ENCODE measurements at places on chromosomes 12 and 14.

DNA sequence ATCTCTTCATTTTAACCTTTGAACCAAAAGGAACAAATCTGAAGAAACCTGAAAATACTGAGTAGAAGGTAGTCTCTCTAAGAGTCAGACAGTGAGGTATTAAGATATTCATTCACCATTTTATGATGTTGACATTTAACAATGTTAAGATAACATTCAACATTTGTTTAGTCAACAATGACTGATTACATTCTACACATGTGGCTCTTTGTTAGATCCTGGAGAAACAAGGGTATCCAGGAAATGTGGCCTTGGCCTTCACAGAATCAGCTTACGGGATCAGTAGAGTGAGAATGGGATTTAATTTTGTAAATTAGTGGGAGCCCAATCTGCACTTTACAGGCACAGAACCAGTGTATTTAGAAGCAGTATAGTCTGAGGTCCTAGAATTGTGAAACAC is 355.5 kb downstream of the KCNH5 start:
- DNase-seq = no peak

DNA sequence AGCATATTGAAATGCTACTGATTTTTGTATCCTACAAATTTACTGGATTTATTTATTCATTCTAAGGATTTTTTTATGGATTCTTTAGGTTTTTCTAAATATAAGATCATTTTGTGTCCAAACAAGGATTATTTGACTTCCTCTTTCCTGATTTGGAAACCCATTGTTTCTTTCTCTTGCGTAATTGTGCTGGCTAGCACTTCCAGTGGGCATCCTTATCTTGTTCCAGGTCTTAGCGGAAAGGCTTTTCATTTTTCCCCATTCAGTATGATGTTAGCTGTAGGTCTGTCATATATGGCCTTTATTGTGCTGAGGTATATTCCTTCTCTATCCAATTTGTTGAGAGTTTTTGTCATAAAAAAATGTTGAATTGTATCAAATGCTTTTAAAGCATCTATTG is 57.2 kb upstream of the RHOJ start:
- DNase-seq = no peak

DNA sequence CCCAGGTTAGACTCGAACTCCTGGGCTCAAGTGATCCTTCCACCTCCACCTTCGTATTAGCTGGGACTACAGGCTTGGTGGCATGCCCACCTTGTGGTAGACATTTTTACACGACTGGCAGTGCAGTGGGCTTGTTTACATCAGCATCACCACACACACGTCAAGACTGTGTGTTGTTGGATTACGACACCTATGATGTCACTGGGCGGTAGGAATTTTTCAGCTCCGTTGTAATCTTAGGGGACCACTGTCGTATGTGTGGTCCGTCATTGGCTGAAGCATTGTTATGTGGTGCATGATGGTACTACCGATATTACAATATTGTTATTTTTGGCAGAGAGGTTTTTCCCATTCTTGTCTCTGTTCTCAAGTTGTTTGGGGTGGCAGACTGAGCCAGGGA is 50.7 kb downstream of the TSPAN9 start:
- no peak for DNase-seq

- no peak for DNase-seq
Measured at GRCh38 chr14:49947506-49947905, 54.6 kb downstream of the ARF6 start.

DNA sequence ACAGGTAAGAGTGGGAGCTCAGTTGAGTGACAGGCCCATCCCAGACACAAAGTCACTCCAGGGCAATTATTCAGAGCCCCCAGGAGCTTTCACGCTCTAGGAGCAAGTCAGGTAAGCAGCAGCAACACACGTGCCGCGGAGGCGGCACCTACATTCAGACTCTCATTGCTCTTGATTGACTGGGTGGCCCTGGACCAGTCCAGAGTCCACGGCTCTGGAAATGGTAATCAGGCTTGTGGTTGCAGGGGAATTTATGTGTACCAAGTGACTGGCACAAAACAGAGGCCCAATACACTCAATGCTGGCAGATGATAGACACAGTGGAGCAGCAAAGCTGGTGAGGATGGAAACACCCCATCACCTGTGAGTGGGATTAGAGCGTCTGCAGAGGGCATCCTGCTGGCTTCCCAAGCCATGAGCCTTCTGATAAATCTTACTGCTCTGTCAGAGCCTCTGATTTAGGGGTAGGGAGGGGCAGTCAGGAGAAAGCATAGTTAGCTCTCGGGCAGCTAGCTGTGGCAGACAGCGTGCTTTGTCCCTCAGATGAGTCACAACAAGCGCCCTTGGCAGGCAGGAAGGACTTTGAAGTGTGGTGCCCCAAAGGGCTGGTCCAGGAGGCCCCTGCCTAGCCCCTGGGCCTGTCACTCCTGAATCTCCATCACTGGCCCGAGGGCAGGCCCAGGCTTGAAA is 344.7 kb downstream of the CACNA1C start:
- DNase-seq = no peak

GRCh38 chr14:49598189-49598484 is 603 bp upstream of the LRR1 start:
- DNase-seq = no peak

GRCh38 chr12:128790221-128790620 is 33.5 kb downstream of the SLC15A4 start:
- no peak for DNase-seq

- peak; percentile 14 for DNase-seq
Measured at GRCh38 chr12:20477672-20478071, 109.3 kb downstream of the PDE3A start.

GRCh38 chr12:25935355-25936144 is 22.9 kb upstream of the RASSF8 start:
- no peak for DNase-seq

DNA sequence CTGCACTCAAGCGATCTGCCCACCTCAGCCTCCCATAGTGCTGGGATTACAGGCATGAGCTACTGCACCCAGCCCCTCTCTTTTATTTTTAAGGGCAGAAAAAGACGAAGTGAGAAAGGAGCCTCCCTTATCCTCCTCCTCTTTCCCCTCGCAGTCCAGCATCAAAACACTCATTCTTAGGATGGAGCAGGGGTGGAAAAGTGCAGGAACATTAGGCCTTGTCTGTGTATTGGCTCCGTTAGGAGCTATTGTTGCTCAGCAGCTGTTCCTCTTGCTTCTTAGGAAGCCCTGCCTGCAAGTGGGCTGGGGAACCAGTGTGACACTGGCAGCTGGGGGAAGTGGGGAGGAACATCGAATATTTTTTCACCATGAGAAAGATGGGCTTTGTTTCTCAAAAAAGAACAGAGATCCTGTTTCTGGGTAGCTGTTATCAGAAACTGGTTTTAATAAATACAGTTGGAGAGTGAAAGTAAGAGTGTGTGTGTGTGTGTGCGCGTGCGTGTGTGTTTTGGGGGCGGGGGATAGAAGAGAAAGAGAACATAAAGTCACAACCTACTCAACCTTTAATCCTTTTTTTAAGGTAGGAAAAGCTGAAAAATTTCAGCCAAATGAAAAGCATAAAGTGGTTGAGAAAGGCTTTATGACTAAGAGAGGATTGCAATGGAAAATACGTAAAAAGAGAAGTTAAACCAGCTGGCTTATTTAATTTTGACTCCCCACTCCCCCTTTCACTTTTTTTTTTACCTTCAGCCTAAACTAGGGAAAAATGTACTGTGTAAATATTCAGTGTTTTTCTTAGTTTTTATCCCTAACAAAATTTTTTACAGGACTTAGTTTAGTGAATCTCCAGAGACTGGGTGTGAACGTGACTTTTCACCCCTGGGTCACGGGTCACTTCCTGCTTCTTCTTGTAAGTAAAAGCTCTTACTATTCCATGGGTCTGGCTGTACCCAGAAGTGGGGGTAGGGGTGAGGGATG is 197.2 kb upstream of the PLEKHG7 start:
- DNase-seq = peak; percentile 19

- peak; percentile 91 for DNase-seq
Measured at GRCh38 chr12:44835641-44836379, 40.3 kb downstream of the NELL2 start.

DNA sequence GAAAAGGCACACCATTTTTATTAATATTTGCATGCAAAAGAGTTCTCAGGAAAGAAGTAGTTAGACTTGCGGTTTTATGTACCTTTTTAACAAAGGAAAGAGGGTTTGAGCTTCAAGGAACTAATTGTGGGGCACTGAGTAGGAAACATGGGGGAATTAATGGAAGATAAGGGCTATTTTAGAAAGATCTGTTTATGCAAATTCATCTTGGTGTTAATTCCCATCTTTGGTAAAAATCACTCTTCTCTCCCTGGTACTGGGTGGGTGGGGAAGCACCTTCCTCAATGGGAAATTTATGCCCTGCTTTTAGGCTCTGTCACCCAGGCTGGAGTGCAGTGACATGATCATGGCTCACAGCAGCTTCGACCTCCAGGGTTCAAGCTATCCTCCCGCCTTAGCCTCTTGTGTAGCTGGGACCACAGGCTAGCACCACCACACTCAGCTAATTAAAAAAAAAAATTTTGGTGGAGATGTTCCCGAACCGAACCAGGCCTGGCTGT is 30.1 kb upstream of the RESF1 start:
- DNase-seq = no peak

GRCh38 chr12:51591016-51591901 is at the start of gene SCN8A:
TSS of gene SCN8A (plus strand) at chr12:51591233. CDS start at chr12:51662818, 71,585 bp downstream.
- DNase-seq = peak; percentile 60

GRCh38 chr14:80585506-80585835 is 356.1 kb downstream of the CEP128 start:
- no peak for DNase-seq

- no peak for DNase-seq
Measured at GRCh38 chr14:24974591-24975374, 75.2 kb downstream of the STXBP6 start.

GRCh38 chr14:59020382-59020781 is 168.1 kb upstream of the DAAM1 start:
- no peak for DNase-seq

DNA sequence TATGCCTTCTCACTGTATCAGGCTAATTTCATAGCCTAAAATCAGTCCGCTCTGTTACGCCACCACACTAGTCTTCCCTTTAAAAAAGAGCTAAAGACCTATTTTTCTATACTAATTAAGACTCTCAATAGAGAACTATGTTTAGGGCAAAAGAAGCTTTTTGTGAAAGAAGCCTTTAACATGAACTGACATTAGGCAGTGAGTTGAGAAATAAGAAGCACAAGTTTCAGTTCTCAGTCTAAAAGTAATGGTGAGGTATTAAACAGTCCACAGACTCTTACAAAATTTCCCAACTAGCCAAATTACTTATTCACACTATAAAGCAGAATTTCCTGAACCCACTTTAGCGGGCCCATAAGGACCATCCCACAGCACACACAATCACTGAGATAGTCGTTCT is 93.7 kb downstream of the SOX5 start:
- no peak for DNase-seq

GRCh38 chr12:26149968-26150500 is 25.2 kb upstream of the BHLHE41 start:
- no peak for DNase-seq

DNA sequence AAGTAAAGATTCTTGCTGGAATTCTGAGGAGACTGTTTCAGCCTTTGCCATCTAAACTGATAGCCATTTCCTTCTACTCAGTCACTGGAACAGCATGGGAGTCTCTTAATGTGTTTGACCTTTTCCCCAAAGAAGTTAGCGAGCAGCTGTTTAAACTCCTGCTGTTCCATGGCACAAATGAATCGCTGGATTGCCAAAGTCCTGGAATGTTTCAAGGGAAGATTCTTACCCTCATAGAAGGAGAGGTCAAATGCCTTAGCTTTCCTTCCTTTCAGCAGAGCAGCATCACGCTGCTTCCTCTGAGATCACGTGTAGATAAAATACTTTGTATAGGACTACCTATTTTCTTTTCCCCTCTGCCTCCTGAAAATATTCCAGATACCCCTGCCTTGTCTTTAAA is 10.5 kb upstream of the NR2C1 start:
- DNase-seq = no peak

GRCh38 chr12:89490922-89491321 is 33.7 kb downstream of the GALNT4 start:
- DNase-seq = no peak

DNA sequence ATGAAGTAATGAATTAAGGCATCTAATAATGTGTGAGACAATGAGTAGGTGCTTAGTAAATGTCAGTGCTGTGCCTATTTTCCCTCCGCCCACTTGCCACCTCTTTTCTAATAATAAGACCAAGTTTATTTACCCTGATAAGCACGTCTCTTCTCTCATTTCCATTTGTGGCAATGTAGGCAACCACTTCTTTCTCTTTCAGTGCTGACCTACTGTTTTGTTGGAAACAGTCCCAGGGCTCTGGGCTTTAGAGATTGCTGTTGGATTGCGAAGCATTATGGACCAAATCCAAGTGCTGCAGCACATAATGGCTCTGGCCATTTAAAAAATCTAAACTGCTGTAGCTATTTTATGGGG is 141.3 kb upstream of the PLEKHG7 start:
- no peak for DNase-seq

DNA sequence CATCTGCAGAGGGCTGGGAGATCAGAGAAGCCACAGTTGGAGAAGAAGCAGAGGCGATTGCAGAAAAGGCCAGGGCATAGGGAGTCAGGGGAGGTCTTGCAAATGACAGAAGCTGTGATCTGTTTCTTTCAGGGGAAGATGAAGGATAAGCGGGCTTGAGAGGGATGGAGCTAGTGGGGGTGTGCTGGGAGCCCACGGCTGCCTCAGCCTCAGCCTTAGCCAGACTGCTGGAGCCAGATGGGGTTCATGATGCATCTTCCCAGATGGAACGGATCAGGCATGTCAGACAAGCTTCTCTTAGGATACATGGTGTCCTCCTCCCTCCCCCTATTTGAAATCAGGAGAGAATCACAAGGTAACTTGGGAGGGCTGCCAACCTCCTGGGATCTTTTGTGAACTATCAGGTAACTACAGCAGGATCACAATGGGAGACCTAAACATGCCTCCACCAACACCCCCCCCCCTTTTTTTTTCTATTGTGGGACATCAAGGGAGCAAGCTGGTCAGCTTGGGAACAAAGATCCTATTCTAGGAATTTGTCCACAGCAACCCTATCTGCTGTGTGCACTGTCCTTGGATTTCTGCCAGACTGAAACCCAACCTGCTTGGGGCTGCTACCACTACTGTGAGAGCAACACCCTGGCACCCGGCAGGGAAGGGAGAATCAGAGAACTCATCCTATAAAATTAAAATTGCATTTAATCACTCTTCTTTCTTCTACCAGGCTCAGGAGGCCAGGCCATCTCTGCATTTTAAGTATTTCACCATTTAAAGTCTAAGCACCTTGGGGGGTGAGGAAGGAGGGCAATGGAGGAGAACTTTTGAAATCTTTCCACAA is 10.7 kb upstream of the ATP2A2 start:
- DNase-seq = peak; percentile 16

GRCh38 chr12:47995981-47996401 is 8.3 kb downstream of the COL2A1 start:
- DNase-seq = peak; percentile 10

GRCh38 chr14:48023881-48024280 is 348.5 kb upstream of the MDGA2 start:
- DNase-seq = no peak

Data from hippocampal formation (tissue), 2 donors.